ENCODE measurements at places on chromosomes 1 and 21.

DNA sequence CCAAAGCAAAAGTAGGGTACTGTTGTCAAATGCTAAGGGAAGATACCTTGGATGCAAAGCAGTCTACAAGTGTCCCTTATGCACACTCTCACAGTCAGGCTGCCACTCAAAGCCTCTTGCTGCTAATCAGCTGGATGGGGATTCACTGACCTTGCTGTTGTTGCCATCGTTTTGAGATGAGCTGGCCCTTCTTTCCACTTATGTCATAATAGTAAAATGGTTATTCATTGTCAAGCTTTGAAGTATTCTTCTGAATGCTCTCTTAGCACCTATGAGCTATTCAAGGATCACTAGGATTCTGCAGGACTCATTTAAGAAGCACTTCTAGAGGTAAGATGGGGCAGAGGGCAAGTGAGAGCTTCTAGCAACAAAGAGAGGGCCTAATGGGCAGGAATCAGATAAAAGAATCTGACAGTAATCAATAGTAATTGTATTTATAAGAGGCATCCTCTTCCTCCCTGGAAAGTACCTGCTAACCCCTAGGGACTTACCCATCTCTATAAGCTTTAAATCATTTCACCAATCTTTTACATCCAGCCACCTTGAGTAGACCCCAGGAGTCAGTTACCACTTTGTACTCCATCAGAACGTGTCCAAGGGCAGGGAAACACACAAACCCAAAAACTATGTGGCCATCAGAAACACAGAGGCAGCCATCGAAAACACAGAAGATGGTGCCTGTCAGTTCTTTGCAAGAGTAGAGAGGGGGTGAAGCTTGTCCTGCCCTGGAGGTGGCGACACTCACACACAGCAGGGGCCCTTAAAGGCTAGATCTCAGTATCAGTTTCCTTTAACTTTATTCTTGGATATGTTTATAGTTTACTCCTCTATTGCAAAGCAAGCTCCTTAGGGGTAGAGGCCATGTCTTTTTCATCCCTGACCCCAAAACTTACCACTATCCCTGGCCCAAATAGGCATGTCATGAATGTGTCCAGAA, 103.7 kb upstream of the NFIA start:
- DNase-seq: peak; percentile 25

- no peak for DNase-seq
Observed at GRCh38 chr1:154151311-154151710, 3.6 kb downstream of the NUP210L start.

GRCh38 chr1:170533298-170533697, 1.3 kb downstream of the GORAB start:
- DNase-seq: no peak

GRCh38 chr1:162026881-162027280, 3.2 kb upstream of the OLFML2B start:
- no peak for DNase-seq

- no peak for DNase-seq
Observed at GRCh38 chr1:176854758-176855745, 309.5 kb downstream of the ASTN1 start.

DNA sequence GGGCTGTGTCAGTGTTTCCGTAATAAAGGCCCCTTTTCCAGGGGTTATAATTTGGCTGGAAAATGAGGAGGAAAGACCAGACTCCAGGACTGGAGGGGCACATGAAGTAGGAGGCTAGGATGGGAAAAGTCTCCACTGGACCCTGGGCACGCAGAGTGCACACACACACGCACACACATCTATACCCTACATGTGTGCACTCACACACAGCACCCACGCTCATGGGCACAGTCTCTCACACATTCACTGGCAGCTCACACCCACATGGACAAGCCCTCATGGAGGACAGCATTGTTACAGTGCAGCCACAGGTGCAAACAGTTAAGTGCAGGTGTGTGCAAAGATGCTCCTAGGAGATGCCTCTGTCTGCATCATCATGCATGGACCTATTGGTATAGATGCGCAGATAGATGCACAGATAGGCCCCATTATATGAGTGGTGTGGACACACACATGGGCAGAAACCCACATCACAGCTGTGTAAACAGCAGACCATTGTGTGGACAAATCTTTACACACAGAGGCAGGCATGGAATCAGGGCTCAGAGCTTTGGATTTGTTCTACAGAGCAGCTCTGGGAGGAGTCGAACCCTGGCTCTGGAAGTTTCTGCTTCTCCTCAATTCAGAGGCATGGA, 9.1 kb upstream of the RUNX3 start:
- no peak for DNase-seq

DNA sequence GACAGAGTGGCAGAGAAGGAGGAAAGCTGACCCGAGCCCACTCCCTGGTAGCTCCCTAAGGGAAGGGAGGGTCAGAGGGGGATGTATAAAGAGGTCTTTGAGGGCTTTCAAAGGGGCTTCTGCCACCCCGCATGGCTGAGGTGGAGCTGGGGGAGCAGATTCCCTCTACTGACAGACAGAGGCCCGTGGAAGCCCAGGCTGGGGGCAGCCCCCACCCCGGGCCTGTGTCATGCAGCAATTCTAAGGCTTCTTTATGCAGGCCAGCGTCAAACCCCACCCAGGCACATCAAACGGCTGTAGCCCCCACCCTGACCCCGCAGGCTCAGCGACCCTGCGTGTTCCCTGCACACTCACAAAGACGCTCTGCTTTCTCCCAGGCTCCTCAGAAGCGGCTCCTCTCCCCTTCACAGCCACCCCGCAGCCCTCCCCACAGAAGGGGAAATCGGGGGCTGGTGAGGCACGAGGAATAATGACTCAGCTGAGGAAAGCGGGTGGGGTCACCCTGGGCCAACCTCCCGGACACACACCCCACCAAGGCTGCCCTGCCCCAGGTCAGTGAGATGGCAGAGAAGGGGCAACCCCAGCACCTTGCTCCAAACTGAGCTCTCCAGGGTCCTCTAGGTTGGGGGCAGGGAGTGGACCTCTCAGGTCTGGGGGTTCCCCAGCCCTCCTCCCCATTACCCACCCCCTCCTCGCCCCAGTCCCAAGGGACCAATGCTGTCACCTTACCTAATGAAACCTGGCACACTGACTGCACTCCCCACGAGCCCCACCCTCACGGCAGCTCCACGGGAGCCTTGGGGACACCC, 10.8 kb downstream of the SLC45A3 start:
- no peak for DNase-seq

DNA sequence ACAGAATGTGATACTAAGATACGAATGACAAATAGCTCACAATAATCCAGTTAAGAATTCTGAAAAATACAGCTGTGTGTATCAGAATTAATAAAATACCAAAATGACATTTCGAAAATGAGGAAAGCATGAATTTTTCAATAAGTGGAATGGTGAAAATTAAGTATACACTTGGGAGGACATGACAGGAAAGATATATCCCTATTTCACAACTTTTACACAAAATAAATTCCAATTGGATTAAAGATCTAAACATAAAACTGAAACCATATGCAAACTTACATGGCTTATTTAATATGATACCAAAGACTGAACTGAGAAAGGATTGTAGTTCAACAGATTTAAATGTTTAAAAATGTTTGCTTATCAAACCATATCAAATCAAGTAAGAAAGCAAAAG, 510.4 kb upstream of the ADAMTS5 start:
- no peak for DNase-seq

Measured in endothelial cell (in vitro differentiated cells).